Activated naive CD4-positive, alpha-beta T cell treated with anti-CD3 and anti-CD28 coated beads, Interleukin-2, amount 50 U/mL, for 72 hours (primary cell): ENCODE measurements at places on chromosomes 2 and 18.

GRCh38 chr2:159381574-159381973, 95.1 kb upstream of the WDSUB1 start:
- no peak for DNase-seq

DNA sequence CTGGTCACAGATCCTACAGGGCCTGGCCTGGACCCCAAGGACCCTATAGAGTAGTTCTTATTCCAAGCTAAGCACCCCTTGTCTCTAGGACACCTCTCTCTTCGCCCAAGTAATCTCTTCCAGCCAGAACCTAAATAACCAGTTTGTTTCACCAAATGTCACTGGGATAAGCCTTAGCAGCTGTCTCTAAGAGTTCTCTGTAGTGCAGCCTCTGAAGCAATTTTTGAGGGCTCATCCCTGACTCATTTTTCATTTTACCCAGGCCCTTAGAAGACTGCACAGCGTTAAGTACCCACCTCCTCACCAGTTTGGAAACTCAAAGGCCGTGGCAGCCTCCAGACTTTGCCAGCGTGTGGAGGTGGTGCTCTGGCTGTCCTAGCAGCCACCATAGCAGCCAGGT, 290.1 kb upstream of the SIX2 start:
- DNase-seq, result no peak

DNA sequence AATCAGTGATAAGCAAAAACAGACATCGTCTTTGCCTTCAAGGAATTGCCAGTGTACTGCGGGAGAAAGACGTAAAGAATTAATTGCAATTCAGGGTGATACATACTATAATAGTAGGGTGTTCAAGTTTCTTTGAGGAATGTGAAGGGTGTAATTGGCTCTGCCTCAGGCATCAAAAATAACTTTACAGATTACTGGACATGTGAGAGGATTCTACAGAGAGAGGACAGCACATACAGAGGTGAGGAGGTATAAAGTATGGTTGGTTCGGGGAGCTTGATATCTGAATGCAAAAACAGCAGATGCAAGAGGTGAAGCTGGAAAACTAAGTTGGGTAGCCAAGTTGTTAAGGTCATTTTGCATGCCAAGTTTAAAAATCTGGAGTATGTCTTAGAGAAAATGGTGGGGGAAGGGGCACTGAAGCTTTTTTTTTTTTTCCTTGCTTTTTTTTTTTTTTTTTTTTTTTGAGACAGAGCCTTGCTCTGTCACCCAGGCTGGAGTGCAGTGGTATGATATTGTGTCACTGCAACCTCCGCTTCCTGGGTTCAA, 227.5 kb upstream of the FOSL2 start:
- DNase-seq, result no peak

- no peak for DNase-seq
These were observed 1441.6 kb downstream of the SUCLG1 start for GRCh38 chr2:83017366-83018090.

DNA sequence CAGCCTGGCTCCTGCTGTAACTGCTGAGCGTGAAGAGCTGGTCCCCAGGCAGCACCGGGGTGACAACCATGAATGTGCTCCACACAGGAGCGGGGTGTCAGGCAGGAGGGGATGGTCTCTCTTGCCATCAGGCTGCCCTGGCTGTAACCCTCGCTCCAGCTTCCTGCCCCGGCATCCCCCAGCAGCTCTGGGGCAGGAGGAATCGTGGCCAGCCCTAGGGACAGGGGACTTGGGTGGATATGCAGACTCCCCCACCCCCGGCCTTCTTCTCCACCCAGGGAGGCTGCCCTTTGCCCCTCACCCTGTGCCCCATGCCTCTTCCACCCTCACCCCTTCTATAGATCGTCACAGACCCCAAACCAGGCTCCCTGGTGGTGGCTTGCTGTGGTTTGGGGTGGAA, 69.4 kb upstream of the SMAD7 start:
- DNase-seq, result no peak

DNA sequence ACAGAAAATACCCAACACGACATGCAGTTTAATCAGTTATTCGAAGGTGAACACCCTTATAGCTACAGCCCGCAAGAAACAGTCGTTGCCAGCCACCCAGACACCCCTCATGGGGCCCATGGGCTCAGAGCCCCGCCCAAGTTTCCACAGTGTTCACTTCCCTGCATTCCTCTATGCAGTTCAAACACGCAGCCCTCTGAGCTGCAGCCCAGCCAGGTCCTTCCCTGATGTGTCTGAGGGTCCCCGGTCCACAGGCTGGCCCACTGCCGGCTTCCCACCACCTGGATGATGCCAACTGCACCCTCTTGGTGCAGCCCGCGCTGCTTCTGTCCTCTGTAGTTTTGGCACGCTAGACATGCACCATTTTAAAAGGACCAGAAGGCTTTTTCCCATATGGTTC, 87.4 kb downstream of the ZNF516 start:
- DNase-seq, result no peak

GRCh38 chr18:35005963-35006577, 35.1 kb upstream of the MAPRE2 start:
- no peak for DNase-seq

- no peak for DNase-seq
These were observed 44.3 kb upstream of the NEUROD1 start for GRCh38 chr2:181724662-181725061.
